ENCODE measurements at places on chromosomes 2 and 18.

GRCh38 chr2:182954789-182955188 lies 83.5 kb downstream of the NCKAP1 start:
- DNase-seq: no peak

DNA sequence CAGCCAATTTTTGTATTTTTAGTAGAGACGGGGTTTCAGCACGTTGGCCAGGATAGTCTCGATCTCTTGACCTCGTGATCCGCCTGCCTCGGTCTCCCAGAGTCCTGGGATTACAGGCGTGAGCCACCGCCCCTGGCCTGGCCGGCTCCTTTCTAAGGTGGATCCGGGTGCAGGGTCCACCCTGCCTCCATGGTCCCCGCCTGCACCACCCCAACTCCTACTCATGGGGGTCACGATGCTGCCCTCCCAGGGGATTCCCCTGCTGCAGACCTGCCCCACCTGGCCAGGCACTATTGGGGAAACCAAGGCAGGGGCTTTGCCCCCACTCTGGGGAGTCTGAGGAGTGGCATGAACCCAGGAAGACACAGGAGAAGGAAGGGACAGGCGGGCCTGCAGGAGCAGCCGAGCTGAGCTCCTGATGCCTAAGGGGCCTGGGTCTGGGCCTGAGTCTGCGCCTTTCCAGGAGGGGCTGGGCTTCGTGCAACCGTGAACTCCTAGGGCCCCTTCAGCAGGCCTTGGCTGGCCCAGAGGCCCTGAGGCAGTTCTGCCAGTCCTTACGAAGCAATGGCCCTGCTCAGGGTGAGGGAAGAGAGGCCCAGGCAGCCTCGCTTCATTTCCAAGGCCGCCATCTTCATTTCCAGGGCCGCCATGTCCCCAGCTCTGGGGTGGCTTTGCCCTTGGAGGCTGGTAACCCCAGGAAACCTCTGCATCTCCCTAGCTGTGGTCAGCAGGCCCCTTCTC lies 67.2 kb upstream of the SMAD7 start:
- no peak for DNase-seq

- no peak for DNase-seq
These were observed 16.3 kb upstream of the ATOH8 start for GRCh38 chr2:85737481-85737880.

DNA sequence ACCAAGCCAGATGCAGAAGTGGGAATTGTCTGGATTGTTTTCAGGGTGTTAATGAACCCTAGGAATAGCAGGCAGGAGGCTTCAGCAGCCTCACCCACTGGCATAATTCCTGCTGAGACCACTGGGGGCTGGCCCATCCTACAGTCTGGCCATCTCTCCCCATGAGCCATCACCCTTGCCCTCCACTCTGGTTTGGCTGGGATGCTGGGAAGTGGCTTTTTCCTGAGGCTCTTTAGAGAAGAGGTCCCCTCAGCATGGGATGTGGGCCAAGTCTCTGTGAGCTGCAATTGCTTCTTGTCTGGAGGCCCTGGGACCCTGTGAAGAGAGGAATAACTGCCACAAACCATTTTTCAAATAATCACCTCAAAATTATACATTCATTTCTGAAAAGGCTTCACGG lies 4.0 kb downstream of the TCF7L1 start:
- DNase-seq: no peak

- DNase-seq: peak; percentile 50
These were observed 58.1 kb downstream of the MYO3B start for GRCh38 chr2:170235860-170236679.

DNA sequence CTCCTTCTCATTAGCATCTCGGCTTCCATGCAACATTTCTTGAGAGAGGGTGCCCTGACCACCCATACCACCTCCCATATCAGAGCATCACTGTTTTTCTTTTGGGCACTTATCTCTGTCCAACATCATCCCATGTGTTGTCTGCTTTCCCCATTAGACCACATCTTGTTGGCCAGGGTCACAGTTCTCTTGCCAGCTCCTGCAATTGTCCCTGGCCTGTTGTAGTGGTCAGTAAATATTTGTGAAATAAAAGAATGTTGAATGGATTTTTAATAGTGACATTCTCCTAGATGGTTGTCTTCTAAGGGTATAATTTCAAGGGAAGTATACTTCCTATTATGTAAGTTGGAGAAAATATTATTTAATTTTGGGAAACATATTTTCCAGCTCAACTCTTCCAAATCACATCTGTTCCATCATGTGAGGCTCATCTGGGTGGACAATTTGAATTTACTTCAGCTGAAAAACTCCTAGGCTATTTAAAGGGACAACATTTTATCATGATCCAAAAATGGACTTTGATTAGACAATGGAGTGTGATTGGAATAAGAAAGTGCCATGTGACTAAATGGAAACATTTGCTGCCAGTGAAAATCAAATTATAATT lies 83.0 kb downstream of the MOGAT1 start:
- DNase-seq: no peak

DNA sequence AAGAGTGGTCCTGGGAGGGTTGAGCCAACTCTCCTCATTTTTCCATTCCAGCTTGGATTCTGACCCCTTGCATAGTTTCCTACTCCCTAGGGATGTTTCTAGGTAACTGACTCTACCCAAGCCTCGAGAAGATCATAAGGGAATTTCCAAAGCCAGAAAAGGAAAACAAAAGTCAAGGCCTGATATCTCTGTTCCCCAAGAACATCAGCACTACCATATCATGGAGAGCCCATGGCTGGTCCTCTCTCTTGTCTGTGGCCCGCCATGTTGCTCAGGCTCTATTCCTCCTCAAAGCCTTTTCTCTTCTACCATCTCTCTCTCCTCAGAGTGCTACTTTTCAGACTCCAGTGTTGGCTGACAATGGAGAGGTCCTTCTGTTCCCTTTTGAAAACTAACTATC lies 99.6 kb upstream of the KLF7 start:
- DNase-seq: no peak

GRCh38 chr2:159939946-159940345 lies 122.5 kb downstream of the PLA2R1 start:
- no peak for DNase-seq

GRCh38 chr18:24402209-24402785 lies 4.7 kb upstream of the OSBPL1A start:
- DNase-seq: no peak

GRCh38 chr2:75454241-75454620 lies 106.5 kb downstream of the EVA1A start:
- no peak for DNase-seq

- DNase-seq: no peak
These were observed 35.4 kb downstream of the CDCA7 start for GRCh38 chr2:173390036-173390435.

- no peak for DNase-seq
These were observed 43.4 kb downstream of the COLEC12 start for GRCh38 chr18:457140-457519.

GRCh38 chr2:133255360-133255759 lies 312.9 kb downstream of the NCKAP5 start:
- DNase-seq: no peak

- DNase-seq: no peak
These were observed 235.9 kb downstream of the SUCLG1 start for GRCh38 chr2:84223191-84223590.

DNA sequence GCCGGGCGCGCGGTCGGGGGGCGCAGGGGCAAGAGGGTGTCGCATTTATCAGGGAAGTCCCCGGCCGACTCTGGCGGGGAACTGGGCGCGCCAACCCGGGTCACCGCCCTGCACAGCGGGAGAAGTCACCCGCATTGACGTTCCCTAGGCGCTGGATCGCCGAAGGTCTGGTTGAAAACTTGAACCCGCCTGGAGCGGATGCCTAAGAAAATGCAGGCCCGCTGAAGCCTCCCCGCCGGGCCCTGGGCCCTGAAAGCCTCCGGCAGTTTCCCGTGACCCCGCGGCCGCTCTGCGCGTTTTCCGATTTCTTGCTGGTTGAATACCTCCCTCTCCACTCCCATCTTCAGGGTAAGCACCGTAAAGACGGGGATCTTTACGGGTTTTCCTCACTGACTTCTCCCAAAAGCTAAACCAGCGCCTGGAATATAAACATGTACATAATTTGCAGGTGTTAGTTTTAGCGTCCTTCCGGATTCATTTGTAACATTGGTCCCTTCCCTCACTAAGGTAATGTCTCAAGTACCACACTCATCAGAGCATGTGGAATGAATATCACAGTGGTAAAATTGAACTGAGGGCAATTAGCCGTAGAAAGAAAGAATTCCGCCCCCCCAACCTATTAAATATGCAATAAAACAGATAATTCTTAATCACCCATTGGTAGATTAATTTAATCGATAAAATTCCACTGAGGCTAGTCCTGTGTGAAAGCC lies 675 bp upstream of the SPIRE1 start:
- no peak for DNase-seq

- DNase-seq: no peak
These were observed 8.6 kb upstream of the CCDC88A start for GRCh38 chr2:55428258-55428657.

Data from iPS DF 19.7 (cell line).